Renal cortex interstitium (tissue), 15 donors: ENCODE measurements at places on chromosomes 11 and 22.

GRCh38 chr11:69639831-69640230, 1.1 kb upstream of the CCND1 start:
- no peak for DNase-seq

GRCh38 chr11:118953265-118953664, 2.8 kb upstream of the UPK2 start:
- no peak for DNase-seq

DNA sequence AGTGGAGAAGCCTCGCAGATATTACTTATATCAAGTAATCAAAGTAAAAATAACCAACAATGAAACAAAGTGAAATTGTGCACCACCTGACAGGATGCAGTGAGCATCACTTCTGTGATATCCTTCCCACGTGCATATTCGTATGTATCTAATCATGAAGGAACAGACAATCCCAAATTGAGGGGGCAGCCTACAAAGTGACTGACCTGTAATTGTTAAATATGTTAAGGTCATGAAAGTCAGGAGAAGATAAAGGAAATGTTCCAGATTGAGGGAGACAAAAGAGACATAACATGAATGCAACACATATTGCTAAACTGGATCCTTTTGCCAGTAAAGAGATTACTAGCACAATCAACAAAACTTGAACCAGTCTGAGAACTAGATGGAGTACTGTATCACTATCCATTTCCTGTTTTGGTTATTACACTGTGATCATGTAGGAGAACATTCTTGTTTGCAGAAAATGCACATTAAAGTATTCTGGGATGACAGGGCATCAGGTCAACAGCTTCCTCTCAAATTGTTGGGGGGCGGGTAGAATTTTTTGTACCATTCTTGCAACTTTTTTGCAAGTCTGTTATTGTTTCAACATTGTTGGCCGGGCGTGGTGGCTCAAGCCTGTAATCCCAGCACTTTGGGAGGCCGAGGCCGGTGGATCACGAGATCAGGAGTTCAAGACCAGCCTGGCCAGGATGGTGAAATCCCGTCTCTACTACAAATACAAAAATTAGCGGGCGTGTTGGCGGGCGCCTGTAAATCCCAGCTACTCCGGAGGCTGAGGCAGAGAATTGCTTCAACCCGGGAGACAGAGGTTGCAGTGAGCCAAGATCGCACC, 2.0 kb downstream of the SBF2 start:
- no peak for DNase-seq

DNA sequence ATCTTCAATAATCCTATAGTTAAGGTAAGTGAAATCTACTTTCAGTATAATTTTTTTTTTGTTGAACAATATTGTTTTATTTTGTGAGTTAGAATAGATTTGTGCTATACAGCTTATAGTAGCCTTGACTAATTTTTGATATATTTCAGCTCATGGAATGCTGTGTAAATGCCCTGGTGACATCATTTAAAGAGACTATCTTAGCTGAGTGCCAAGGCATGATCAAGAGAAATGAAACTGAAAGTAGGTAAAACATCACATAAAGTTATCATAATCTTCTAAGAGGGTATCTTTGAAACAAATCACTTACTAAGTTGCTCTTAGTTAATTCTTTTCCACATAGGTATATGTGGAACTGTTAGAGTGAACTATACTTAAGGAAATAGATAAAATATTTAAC, 51.4 kb upstream of the ACAT1 start:
- no peak for DNase-seq

- DNase-seq, result no peak
Observed at GRCh38 chr11:64298966-64299846, 952 bp upstream of the CATSPERZ start.

GRCh38 chr11:75154646-75155569, 4.0 kb downstream of the SLCO2B1 start:
- no peak for DNase-seq

GRCh38 chr11:44926036-44926435, 24.6 kb downstream of the TP53I11 start:
- no peak for DNase-seq

DNA sequence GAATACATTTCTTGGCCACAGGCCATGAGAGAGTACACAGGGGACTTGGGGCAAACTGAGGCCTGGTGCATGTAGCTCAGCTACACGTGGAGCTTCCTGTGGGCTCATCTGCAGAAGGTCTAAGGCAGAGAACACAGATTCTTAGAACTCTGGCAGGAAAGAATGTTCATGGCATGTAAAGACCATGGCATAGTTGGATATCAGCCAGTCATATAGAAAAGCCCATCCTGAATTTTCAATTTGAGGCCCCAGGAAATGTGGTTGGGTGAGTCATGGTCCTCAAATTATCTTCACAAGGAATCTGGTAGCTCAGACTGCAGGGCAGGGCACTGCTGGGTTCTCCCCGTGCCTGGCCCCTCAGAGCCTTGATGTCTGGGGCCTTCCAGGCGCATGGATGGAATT, 13.7 kb upstream of the ST3GAL4 start:
- DNase-seq, result no peak

DNA sequence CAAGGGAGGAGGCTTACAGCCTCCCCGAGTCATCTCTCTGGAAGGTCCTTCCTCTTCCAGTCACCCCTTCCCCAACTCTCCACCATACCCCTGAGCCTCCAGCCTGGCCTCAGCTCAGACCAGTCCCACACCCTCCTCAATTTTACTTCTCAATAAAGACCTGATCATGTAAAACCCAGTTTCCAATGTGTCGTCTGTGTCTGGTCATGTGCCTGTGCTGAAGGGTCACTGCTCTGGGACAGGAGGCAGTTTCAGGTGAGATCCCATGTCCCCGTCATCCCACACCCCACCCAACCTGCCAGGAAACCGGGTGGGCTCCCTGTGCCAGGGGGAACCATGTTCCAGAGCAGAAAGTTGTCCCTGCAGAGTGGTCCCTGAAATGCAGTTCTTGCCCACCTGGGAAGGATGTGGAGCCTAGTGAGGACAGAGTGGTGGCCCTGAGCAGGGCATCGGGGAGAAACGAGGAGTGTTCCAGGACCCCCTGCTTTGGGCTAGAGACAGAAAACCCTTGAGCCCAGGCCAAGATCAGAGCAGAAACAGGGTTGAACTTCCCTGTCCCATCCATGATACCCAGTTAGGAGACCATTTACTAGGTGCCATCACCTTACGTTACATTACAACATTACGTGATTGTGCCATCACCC, 19.4 kb downstream of the IGLL5 start:
- no peak for DNase-seq

- no peak for DNase-seq
Observed at GRCh38 chr11:114150671-114151070, 91.2 kb downstream of the ZBTB16 start.

DNA sequence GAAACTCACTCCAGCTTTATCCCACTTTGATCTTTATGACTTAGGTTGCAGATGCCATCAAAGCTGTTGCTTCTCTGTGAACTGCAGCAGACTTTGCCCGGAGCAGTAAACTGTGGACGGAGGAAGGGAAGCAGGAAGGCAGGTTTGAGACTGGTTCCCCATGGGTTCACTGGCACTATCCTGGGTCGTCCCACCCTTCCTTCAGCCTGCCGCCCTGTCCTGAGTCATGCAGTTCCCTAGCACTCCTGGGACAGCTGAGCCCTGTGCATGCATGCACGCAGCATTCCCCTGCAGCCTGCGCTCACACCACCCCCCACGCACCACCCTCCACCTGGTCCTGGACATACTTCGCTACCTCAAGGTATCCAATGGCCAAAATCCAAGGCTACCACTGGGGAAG, 23.5 kb upstream of the P2RY2 start:
- no peak for DNase-seq

DNA sequence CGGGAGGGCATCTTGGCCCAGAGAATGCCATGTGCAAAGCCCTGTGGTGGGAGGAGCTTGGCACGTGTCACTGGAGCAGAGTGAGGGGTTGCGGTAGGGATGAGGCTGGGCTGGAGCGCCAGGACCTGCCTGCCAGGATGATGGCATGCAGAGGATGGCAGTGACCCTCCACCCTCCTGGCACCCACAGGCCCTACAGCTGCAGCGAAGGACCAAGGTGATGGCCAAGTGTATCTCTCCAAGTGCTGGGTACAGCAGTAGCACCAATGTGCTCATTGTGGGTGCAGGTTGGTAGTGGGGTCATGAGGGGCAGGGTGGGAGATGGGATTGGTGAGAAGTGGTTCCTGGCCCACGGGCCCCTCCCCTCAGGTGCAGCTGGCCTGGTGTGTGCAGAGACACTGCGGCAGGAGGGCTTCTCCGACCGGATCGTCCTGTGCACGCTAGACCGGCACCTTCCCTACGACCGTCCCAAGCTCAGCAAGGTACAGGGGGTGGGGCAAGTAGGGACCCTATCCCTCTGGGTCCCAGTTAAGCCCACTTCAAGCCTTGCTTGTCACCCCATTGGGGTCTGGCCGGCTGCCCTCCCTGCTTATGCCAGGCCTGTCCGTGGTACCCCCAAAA, 7.4 kb downstream of the AIFM3 start:
- no peak for DNase-seq

DNA sequence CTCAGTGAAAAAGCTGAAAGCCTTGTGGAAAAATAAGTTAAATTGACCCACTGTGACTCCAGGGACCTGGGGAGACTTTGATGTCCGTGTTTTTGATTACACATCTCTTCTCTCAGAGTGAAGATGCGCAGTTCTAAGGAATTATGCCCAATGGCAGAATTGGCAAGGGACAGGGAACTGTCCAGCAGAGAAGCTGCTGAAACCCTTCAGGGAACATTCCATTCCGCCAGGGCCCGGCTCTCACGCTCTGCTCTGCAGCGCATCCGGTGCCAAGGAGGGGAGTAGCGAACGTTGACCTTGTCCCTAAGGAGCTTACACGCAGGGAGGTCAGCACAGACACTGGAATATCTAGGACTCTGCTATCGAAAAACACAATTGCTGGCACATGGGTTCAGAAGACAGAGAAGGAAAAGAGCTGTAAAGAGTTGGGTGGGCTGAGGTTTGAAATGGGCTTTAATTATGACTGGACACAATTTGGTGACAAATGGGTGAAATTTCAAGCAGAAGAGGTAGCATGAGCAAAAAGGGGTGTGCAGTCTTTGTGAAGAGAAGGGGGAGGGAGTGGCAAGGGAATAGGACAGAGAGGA, 64.5 kb upstream of the B3GAT1 start:
- peak; percentile 67 for DNase-seq

DNA sequence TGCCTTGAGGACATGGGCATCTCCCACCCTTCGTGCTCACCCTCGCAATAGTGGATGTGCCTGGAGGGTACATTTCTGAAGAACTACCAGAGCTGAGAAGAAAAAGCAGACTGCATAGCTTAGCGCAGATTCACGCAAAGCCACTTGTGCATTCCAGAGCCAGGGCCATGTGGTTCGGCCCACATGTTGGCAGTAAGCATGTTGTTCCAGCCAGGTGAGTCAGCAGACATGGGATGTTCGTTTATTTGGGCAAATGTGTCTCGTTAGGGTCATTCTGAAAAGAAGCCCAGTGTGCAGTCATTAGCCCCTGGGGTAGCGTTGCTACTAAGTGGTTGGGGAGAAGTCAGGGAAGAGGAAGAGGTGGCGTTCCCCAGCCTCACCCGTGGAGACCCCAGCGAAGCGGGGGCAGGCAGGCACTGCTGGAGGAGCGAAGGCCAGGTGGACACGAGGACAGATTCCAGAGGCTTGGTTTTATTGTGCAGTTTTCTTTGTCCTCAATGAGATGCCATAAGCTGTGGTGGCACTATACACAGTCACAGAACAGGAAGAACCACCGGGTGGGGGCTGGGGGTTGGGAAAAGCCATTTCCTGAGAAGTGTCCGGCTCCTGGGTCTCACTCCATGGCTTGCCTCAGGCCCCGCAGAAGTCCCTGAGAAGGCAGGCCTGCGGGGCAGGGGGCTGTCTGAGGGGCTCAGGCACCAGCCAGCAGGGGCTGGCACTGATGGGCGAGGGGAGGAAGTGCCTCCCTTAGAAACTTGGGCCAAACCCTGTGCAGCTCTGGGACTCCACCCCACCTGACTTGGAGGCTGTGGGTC, 5.0 kb downstream of the THY1 start:
- no peak for DNase-seq

DNA sequence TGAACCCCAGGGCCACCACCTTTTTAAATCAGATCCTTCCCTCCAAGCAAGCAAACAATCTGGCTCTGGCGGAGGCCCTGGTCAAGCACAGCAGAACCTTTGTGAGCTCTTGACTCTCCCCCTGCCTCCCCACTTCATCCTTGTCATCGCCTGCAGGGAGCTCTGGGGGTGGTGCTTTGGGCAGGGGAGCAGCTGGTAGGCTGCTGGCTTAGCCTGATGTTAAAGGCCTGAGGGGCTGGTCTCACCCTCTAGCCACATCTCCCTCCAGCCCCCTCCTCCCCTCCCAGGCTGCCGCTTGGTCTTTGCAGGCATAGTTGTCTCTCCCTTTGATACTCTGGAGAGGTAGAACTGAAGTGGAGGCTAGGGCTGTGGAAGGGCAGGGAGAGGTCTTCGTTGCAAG, 50.9 kb downstream of the THAP12 start:
- DNase-seq, result no peak

DNA sequence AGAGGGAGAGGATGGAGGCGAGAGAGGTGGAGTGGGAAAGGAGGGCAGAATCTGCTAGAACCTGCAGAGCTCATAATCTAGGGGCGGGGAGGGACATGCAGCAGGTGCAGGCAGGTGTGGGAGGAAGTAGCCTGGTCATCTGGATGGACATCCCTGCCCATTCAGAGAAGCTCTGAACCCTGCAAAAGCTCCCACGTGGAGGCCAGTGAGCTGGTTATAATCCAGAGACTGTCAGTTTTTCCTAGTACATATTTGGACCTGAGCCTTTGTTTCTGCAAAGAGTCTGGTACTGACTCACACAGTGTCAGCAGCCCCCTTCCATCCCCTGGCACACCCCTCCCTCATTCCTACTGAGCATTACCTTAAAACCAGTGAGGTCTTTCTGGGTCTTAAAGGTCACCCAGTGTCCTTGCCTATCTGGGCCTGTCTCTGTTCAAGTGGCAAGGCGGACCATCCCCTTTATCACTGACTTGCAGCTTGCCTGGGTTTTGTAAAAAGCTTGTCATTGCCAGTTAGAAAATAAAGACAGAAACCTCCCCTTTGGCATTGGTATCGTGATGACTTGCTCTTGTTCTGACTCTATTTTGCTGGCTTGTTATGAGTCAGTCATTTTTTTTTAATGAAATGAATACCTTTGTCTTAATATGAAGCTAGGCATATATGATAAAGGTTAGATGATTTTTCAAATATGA, 26.1 kb downstream of the PTPRJ start:
- DNase-seq, result no peak

DNA sequence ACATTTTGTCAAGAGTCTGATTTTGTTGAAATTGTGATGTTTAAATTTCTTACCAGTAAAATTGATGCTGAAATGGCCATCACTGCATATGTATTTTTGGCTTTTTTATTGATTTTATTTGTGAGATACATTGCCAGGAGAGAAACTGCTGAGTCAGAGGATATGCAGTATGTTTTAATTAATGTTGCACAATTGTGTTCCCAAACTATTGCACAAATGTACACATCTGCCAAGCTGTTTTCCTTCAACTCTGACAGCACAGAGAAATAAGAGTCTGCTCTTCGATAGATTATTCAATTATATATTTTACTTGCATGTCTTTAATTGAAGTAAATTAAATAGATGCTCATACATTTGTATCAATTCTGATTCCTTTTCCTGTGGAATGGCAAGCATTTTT, 640.2 kb upstream of the LUZP2 start:
- no peak for DNase-seq
